ENCODE measurements at places on chromosomes 11 and 22. TPM values are rescaled to one million over a fixed set of nuclear protein-coding genes. Genes with fewer than 3 reads are reported as not detected.

- H3K27ac ChIP-seq, result no peak overlapping the region
- peaks cover 13% of the 10 kb centered on the region for H3K4me1 ChIP-seq
- no peak for DNase-seq
- H3K27me3 ChIP-seq, result no peaks in the 10 kb centered on the region
- H3K4me3 ChIP-seq, result no peak overlapping the region
These were observed 1.2 kb upstream of the CABP2 start for GRCh38 chr11:67524480-67524808.

DNA sequence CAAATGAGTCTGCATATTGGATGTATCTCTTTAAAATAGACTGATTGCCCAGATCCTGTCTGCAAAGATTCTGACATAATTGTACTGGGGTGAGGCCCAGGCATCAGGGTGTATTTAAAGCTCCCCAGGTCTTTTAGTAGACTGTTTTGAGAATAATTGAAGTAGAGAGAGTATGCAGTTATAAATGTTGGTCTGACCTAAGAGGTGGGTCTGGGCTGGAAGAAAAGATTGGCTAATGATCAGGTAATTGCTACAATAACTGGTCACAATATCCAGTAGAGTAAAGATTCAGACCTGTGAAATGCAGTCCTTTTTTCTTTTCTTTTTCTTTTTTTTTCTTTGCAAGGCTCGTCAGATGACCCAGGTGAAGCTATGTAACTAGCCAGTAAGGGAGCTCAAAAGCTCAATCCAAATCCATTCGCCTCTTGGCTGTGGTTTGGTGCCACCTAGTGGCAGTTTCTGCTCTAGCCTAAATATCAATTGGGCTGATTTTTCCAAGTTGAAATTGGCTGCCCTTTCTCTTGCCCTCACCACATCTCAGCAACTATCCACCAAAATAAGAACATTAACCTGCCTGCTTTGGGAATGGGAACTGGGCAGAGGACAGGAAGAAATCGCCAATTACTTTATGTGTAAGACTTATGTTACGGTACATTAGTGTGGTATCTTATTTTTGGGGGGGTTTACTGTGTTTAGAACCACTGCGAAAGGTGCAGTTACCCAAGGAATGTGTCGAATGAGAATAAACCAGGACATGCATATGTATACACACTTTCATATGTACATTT is 45.9 kb downstream of the ZNF143 start:
- peaks cover 2% of the 10 kb centered on the region for H3K36me3 ChIP-seq
- no peaks in the 10 kb centered on the region for H3K27me3 ChIP-seq
- no peak overlapping the region for H3K4me3 ChIP-seq
- H3K27ac ChIP-seq, result peak overlapping the region; percentile 41
- peaks cover 24% of the 10 kb centered on the region for H3K4me1 ChIP-seq

DNA sequence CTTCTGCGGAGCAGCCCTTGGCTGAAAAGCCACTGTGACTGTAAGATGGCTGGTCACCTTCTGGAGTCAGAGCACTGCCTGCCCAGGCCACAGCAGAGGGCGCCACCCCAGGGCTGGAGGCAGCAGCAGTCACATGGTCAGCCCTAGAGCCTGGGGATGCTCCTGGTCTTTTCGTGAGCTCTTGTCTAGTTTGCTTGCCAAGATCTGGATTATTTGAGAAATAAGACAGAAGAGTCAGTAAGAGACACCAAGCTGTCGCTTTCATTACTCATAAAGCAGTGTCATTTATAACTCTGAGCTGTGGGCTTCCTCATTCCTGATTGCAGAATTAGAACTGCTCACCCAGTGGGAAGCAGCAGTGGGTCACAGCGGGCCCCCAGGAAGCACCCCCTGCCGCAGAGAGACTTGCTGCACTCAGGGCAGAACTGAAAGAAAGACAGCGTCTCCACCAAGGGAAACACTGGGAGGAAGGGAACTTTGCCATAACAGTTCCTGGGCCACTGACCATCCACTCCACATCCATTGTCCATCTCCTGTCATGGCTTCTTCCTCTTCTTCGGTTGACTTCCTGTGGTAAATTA is 56.7 kb downstream of the PPP6R2 start:
- H3K27me3 ChIP-seq, result no peaks in the 10 kb centered on the region
- no peak overlapping the region for H3K4me3 ChIP-seq
- H3K27ac ChIP-seq, result no peak overlapping the region
- DNase-seq, result no peak

GRCh38 chr22:29693671-29694070 is 26.1 kb upstream of the CABP7 start:
- H3K27me3 ChIP-seq, result no peaks in the 10 kb centered on the region
- H3K36me3 ChIP-seq, result peaks cover 43% of the 10 kb centered on the region
- no peak for DNase-seq
- H3K4me3 ChIP-seq, result no peak overlapping the region
- H3K27ac ChIP-seq, result no peak overlapping the region
- H3K4me1 ChIP-seq, result no peaks in the 10 kb centered on the region

DNA sequence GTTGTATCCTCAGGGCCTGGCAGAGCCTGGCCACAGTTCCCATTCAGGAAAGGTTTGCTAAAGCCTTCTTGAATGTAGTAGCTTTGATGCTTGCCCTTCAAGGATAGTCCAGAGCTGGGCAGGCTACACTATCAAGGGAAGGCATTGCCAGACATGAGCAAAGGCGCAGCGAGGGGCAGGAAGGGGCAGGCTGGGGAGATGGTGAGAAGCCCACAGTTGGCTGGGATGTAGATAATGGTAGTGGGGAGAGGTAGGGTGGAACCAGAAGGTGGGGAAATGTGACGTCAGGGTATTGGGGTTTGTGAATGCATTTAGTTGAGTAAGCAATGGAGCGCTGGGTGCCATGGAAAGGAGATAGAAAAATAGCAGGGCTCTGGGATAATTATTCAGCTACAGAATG is 28.6 kb downstream of the LRRC32 start:
- peaks cover 4% of the 10 kb centered on the region for H3K27me3 ChIP-seq
- no peaks in the 10 kb centered on the region for H3K4me1 ChIP-seq
- H3K27ac ChIP-seq, result no peak overlapping the region
- H3K36me3 ChIP-seq, result no peaks in the 10 kb centered on the region
- DNase-seq, result no peak

- no peak for DNase-seq
- H3K4me1 ChIP-seq, result no peaks in the 10 kb centered on the region
- H3K4me3 ChIP-seq, result no peak overlapping the region
- peaks cover 2% of the 10 kb centered on the region for H3K27me3 ChIP-seq
- no peak overlapping the region for H3K27ac ChIP-seq
These were observed 247.5 kb upstream of the ZBED5 start for GRCh38 chr11:11105361-11105760.

GRCh38 chr11:57514538-57515331 is 767 bp downstream of the SLC43A1 start:
- peaks cover 9% of the 10 kb centered on the region for H3K4me1 ChIP-seq
- no peaks in the 10 kb centered on the region for H3K36me3 ChIP-seq
- no peak overlapping the region for H3K27ac ChIP-seq
- H3K27me3 ChIP-seq, result no peaks in the 10 kb centered on the region
- peak; percentile 68 for DNase-seq

- H3K4me3 ChIP-seq, result no peak overlapping the region
- H3K27ac ChIP-seq, result no peak overlapping the region
- H3K36me3 ChIP-seq, result no peaks in the 10 kb centered on the region
- no peaks in the 10 kb centered on the region for H3K27me3 ChIP-seq
- peaks cover 10% of the 10 kb centered on the region for H3K4me1 ChIP-seq
These were observed 6.5 kb downstream of the PI4KA start for GRCh38 chr22:20852076-20852475.

GRCh38 chr11:77377734-77378133 is 76.2 kb upstream of the GDPD4 start:
- no peak overlapping the region for H3K27ac ChIP-seq
- H3K4me1 ChIP-seq, result peaks cover 24% of the 10 kb centered on the region
- no peaks in the 10 kb centered on the region for H3K27me3 ChIP-seq
- DNase-seq, result no peak
- H3K36me3 ChIP-seq, result peaks cover 16% of the 10 kb centered on the region

DNA sequence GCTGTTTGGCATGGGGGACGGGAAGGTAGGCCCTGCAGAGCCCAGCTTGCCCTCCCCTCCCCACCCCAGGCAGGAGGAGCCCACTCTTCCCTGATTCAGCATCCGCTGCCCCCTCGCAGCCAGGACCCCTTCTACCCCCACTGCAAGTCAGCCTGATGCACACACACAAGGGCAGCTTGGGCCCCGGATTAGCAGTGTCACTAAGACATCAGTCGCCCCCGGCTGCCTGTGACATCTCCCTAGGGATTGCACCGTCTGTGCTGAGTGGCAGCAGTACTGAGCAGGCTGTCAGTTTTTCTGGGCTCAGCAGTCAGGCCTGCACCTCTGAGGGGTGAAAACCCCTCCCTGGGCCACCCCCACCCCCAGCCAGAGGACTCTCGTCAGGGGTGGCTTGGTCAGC is 30.4 kb upstream of the SYT7 start:
- no peak overlapping the region for H3K4me3 ChIP-seq
- DNase-seq, result no peak
- no peaks in the 10 kb centered on the region for H3K36me3 ChIP-seq
- H3K4me1 ChIP-seq, result peaks cover 26% of the 10 kb centered on the region

GRCh38 chr11:44335919-44336318 is 26.0 kb upstream of the ALX4 start:
- H3K4me1 ChIP-seq, result peaks cover 6% of the 10 kb centered on the region
- no peak overlapping the region for H3K4me3 ChIP-seq
- H3K27me3 ChIP-seq, result peaks cover 90% of the 10 kb centered on the region
- DNase-seq, result no peak

- H3K4me1 ChIP-seq, result no peaks in the 10 kb centered on the region
- no peak overlapping the region for H3K27ac ChIP-seq
- H3K4me3 ChIP-seq, result no peak overlapping the region
- H3K36me3 ChIP-seq, result peaks cover 73% of the 10 kb centered on the region
- no peaks in the 10 kb centered on the region for H3K27me3 ChIP-seq
- peak; percentile 36 for DNase-seq
These were observed 52.0 kb upstream of the CHRNA10 start for GRCh38 chr11:3723014-3723708.

- no peaks in the 10 kb centered on the region for H3K27me3 ChIP-seq
- H3K36me3 ChIP-seq, result no peaks in the 10 kb centered on the region
- H3K4me3 ChIP-seq, result no peak overlapping the region
- no peaks in the 10 kb centered on the region for H3K4me1 ChIP-seq
These were observed 20.1 kb upstream of the SPTBN2 start for GRCh38 chr11:66749091-66749490.

DNA sequence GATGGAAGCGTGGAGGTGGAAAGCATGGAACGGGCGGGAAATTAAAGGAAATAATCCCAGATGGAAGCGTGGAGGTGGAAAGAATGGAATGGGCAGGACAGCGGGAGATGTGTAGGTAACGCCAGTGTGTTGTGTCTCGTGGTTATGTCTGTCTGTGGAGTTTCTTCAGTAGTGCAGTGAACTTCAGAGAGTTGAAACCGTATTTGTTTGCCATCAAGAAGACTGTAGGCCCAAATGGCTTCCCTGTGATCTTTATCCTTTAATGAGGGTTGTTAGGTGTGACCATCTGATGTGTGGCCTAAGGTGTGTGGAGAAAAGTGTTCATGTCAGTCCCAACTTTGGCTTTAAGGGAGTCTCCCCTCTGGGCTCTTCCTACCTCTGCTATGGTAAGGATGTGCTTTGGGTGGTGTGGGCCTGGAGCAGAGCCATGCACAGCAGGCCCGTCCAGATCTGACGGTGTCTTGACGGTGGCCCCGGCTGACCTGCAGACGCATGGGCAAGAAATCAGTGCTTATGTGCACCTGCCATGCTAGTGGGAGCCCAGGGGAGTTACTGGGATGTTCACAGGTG is 39.6 kb downstream of the AP2A2 start:
- H3K4me1 ChIP-seq, result no peaks in the 10 kb centered on the region
- no peak for DNase-seq
- H3K27ac ChIP-seq, result no peak overlapping the region
- H3K4me3 ChIP-seq, result no peak overlapping the region
- H3K27me3 ChIP-seq, result no peaks in the 10 kb centered on the region
- H3K36me3 ChIP-seq, result peaks cover 42% of the 10 kb centered on the region

DNA sequence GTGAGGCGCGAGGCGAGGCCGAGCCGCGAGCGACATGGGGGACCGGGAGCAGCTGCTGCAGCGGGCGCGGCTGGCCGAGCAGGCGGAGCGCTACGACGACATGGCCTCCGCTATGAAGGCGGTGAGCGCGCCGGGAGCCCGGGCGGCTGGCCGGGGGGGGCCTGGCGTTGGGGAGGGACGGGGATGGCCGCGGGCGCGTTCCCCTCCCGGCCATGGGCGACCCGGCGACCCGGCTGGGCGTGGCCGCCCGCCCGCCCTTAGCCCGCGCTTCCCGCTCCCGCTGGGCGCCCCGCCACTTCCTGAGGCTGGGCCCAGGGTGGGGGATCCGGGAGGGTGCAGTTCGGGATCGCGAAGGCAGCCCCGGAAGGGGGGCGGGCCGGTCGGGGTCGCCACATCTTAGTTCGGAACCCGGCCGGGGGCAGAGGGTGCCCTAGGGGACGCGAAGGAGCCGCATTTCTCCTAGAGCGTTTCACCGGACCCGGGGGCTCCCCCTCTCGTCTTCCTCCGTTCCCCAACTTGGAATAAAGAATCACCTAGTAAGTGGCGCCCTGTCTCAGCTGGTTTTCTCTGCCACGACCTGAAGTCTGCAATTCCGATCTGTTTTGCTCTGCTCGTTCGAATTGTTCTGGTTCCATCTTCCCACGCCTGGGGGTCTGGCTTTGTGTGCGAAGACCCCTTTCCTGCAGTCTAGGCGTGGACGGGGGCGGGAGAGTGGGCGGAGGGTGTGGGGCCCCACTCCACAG is 536 bp downstream of the YWHAH start:
- H3K36me3 ChIP-seq, result peaks cover 12% of the 10 kb centered on the region
- peak overlapping the region; percentile 73 for H3K4me3 ChIP-seq
- peaks cover 9% of the 10 kb centered on the region for H3K4me1 ChIP-seq
- no peaks in the 10 kb centered on the region for H3K27me3 ChIP-seq

DNA sequence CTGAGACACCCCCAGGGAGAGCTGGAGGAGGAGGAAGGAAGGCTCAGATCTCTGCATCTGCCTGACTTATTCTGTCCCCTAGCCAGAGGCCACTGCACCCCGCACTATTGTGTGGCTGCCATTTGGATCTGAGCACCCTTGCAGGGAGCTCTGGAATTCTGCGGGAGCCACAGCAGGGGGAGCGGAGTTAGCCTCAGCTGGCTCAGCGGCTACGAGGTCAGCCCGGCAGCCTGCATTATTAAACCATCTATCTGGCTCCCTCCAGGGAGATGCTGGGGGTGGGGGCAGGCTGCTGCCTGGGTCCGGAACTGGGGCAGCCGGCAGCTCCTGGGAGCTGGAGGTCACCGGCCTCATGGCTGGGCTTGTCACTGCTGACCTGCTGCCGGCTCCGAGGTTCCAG is 6.5 kb upstream of the ELFN2 start:
- DNase-seq, result no peak
- H3K4me1 ChIP-seq, result no peaks in the 10 kb centered on the region
- H3K4me3 ChIP-seq, result no peak overlapping the region

GRCh38 chr11:119381181-119381988 is at the start of gene USP2:
USP2 (minus strand) TSS chr11:119381690; CDS start chr11:119373480, 8,210 bp downstream.
- H3K4me3 ChIP-seq, result peak within 1 kb of the TSS; percentile 51
- DNase-seq, result peak; percentile 99
- peak within 1 kb of the TSS; percentile 10 for H3K27ac ChIP-seq
- H3K4me1 ChIP-seq, result peaks cover 14% of the 10 kb centered on the region

- no peaks in the 10 kb centered on the region for H3K27me3 ChIP-seq
- no peak overlapping the region for H3K27ac ChIP-seq
- peaks cover 46% of the 10 kb centered on the region for H3K36me3 ChIP-seq
- H3K4me3 ChIP-seq, result no peak overlapping the region
- no peak for DNase-seq
These were observed 15.7 kb downstream of the PIH1D2 start for GRCh38 chr11:112058103-112058502.

PLAAT5 gene
- 0.78 TPM for polyA plus RNA-seq

KRTAP5-9 gene
- 0.45 TPM for polyA plus RNA-seq

SCGB1D2 gene
- 0.13 TPM for polyA plus RNA-seq

TRPT1 gene
- 38.3 TPM for polyA plus RNA-seq

HTR3A gene
- polyA plus RNA-seq, result 2.1 TPM

H19 gene
- polyA plus RNA-seq, result 4,676 TPM

FOLR3 gene
- polyA plus RNA-seq, result 0.36 TPM

PGM2L1 gene
- polyA plus RNA-seq, result 6.7 TPM

FJX1 gene
- 3.5 TPM for polyA plus RNA-seq

KCNJ4 gene
- polyA plus RNA-seq, result 2.1 TPM

Data from large intestine (tissue), 12 donors.